ENCODE measurements at places on chromosomes 6 and 20.

DNA sequence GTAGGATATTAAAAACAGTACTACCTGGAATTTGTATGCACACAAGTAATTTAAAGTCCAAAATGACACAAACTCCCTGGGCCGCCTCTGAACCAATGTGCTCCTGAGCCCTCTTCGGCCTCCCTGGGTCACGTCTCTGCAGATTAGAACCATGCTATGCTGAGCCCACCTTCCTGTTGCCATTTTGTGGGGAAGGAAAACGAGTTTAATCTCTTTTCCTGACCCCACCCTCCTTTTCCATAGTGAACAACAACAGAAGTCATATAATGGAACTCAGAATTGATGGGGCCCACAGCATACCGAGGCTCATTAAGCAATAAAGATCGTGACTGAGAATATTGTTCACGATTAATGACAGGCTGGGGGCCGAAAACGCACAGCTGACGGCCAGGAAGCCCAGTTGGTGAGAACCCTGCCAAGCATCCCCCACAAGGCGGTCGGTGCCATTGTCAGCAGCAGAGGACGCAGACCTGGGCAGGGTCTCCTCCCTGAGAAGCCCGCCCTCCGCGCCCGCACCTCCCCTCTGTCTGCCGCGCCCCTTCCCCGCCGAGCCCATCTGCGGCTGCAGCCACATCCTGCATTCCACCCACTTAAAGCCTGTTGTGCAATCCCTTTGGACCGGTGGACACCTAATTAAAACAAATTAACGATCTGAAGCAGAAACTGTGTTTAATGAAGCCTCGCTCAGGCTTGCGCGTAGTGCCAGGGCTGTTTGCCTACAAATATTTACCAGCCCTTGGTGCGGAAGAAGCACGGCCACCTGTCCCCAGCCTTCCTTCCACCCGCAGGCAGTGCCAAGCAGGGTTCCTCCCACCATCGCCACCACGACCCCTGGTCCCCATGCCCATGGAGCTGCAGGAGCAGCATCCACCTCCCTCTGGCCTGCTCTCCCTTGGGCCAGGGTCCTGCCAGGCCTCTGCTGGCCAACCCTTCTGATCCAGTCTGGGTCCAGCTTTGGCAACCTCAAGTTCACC lies 68.1 kb downstream of the DLL1 start:
- DNase-seq = no peak

DNA sequence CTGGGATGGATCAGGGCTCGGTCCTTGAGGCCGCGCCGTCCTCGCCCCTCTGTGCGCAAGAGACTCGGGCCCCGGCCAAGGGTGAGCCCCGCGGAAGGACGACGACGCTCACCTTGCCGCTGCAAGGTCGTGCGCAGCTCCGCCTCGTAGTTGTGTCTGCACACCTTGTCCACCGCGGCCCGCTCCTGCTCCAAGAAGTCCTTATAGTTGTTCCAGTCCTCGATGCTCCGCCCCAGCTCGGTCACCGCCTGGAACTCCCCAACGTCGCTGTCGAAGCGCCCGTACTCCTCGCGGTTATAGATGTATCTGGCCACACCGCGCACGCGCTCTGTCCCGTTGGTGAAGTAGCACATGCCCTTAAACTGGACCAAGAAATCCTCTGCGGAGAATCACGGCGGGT lies 1.8 kb downstream of the HLA-DQB2 start:
- no peak for DNase-seq

GRCh38 chr6:86511962-86512361 lies 425.4 kb upstream of the HTR1E start:
- DNase-seq = no peak

DNA sequence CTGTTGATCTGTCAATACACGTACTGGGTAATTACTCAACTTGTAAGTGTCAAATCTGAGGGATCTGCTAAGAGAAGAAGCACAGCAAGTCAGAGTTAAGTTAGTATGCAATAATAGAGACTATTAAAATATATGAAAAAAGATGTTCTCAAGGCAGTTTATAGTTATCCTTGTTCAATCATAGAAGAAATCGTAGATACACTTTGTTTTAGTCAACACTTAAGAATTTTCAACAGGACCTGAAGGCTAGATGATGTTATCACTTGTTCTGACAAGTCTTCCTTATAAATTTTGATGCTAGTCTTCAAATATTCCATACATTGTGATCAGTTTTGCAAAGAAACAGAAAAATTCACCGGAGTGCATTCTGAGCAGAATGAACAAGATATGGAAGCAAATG lies 91.1 kb upstream of the KCNQ5 start:
- DNase-seq = no peak

DNA sequence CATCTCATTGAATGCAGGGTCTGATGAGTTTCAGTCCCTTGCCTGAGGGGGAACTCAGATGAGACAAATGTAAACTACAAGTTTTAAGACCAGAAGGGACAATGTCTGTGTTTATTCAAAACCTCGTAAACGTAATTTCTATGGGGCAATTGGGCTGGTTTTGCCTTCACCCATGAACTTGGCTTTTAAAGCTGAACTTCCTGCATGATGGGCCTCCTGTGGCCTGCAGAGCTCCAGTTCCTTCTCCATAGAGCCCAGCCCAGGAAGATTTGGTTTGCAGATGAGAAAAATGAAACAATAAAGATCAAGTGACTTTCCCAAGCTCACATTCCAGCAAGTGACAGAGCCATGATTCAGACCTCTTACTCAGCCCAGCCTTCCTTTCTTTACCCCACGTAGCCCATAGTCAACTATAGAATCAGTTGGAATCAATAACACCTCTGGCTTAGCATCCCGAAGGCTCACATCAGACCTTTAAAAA lies 612.3 kb downstream of the UTRN start:
- DNase-seq = no peak

- DNase-seq = no peak
Measured at GRCh38 chr6:45857827-45858226, 157.8 kb downstream of the CLIC5 start.

DNA sequence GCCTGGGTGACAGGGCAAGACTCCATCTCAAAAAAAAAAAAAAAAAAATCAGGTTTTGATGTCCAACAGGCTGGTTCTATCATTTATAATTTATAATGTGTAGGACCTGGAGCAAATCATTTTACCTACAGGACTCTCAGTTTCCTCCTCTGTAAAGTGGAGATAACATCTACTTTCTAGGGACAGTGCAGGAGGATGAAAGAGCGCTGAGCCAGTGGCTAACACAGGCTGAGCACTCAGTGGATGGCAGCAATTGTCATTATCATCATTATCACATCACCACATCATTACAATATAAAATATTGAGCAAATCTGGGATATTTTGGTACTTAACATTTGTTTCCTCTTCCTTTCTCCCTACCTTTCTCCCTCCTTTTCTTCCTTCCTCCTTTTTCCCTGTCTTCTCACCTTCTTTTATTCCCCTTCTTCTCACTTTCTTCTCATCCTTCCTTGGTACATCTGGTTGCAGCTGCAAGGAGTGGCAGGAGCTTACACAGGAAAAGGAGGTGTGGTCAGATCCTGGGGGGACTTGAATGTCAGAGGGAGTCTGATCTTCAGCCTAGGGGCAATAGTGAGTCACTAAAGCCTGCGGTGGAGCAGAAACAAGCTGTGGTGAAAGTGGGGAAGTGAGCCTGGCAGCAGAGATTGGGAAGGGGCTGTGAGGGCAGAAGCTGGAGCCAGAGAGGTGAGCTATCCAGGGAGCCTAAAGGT lies 24.6 kb upstream of the CTNNBL1 start:
- no peak for DNase-seq

GRCh38 chr6:128439627-128440026 lies 80.8 kb downstream of the PTPRK start:
- no peak for DNase-seq

- DNase-seq = no peak
Measured at GRCh38 chr6:33746036-33746600, 587 bp downstream of the IP6K3 start.

DNA sequence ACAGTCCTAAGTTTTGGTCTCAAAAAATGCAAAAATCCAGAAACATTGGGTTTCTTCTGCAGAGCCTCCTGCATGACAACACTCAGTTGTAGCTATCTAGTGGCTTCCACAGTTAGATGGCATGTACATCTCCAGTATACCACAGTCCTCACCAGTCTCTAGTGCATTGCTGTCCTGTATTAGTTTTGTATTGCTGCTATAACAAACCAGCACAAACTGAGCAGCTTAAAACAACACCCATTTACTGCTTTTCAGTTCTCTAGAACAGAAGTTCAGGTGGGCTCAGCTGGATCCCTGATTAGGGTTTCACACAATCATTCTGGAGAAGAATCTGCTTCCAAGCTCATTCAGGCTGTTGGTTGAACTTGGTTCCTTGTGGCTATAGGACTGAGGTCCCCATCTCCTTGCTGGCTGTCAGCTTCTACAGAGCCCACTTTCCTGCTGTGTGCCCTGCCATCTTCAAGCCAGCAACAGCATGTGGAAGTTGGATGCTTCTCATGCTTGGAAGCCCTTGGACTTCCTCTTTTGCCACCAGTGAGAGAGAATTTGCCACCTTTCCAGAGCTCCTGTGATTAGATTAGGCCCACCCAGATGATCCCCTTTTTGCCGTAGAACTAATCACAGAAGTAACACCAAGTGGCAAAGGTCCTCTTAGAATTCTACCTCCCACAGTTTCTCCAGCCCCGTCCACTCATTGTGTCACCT lies 48.9 kb upstream of the TBC1D7 start:
- DNase-seq = no peak

DNA sequence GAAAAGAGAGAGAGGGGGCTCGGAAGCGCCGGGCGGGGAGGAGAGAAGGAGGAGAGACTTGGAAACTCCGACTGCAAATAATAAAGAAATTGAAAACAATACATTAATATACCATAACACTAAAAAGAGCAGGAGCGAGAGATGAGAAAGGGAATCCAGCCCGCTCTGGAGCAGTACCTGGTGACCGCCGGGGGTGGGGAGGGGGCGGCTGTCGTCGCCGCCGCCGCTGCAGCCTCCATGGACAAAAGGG lies 338 bp downstream of the E2F3 start:
- no peak for DNase-seq

- peak; percentile 54 for DNase-seq
Measured at GRCh38 chr6:168370310-168370991, 50.9 kb upstream of the DACT2 start.
